Stimulated activated CD4-positive, alpha-beta T cell treated with anti-CD3 and anti-CD28 coated beads, Interleukin-12 subunit alpha, Interleukin-12 subunit beta, amount 100 ng/mL, for 24 hours (primary cell): ENCODE measurements at places on chromosomes 3 and 15.

- DNase-seq = no peak
These were observed 45.0 kb downstream of the BCL2L10 start for GRCh38 chr15:52067545-52067926.

GRCh38 chr15:73109765-73110164 lies 57.5 kb downstream of the NEO1 start:
- no peak for DNase-seq

DNA sequence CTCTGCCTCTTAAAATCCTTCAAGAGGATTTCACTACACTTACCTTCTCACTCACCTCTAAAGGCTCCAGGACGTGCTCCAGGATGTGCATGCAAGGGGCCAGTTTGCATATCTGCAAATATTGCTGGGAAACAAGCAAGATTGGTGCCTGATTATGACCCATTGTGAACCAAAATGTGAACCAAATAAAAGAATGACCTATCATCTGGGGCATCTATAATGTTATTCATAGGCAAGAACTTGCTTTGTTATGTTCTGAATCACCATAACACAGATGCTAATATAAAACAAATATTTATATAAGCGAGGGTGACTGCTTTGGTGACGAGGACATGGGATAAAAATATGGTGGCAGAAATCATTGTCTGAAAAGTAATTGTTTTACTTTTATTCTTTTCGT lies 5.5 kb downstream of the IL12A start:
- no peak for DNase-seq

DNA sequence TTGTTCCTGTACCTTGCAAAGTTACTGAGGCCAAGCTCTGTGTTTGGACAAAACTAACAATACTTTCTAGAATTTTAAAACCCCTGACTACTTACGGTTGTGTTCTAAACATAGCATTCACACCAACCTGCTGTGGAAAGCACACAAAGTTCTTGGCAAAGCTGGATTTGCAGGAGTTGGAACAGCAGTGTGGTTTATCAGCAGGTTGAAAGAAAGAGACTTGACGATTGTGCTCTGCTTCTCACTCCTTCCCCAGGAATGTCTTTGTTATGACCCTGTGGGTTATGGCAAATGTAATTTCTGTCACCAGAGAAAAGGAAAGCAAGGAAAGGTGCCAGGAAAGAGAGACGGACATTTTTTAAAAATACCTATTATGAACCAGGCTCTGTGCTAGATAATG lies 165.5 kb upstream of the TGFBR2 start:
- DNase-seq = no peak

DNA sequence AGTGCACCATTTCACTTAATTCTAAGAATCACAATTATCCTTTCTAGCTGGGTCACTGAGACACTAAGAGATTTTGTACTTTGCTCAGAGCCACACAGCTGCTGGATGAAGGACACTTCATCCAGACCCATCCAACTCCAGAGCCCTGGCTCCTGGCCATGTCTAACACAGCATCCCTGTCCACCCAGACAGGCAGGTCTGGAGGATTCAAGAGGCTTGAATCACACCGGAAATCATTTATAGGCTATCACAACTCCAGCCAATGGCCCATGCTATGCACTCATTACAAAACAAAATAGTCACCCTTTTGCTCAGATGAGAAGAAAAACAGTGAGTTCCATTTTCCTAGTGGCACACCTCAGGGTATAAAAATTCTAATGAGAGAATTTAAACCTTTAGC lies 198.2 kb upstream of the LMCD1 start:
- DNase-seq = no peak
